ENCODE measurements at places on chromosomes 6 and 20.

- no peak for DNase-seq
Measured at GRCh38 chr6:156166093-156166492, 611.1 kb upstream of the ARID1B start.

- no peak for DNase-seq
Measured at GRCh38 chr6:159256128-159256527, 86.9 kb downstream of the FNDC1 start.

- no peak for DNase-seq
Measured at GRCh38 chr6:140321891-140322290, 947.4 kb upstream of the CITED2 start.

DNA sequence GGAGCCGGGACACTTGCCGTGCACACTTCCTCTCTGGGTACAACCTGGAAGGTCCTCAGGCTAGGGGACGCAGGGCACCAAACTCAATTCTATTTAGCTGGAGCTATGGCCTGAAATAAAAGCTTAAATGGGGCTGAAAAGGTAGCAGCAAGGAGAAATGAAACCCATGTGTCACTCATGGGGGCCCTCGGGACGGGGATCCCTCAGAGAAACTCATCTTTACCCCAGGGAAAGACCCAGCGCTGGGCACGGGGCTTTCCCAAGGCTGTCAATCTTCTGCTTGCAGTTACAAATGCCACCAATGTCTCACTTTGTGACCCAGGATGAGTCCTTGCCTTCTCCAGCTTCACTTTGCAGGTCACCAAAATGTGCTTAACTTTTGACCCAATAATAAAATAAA, 16.5 kb downstream of the SNAI1 start:
- peak; percentile 53 for DNase-seq

Measured in CD4-positive, alpha-beta T cell treated with Interferon gamma for 1 hour (primary cell).